ENCODE measurements at places on chromosomes 1 and 21.

DNA sequence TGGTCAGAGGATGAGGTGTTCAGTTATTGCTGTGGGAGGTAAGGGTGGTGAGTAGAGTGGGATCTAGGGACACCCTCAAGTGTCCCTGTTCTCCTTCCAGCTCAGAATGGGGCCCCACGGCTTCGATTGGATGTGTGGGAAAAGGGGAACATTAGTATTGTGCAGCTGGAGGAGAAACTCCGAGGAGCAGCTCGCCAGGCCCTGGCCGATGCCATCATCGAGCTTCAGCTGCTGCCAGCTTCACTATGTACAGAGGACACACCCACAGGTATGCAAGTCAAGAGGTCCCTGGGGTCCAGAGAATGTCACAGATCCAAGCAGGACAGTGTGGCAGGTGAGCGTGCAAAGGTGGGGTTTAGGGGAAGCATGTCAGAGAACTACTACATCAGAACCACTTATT is 13.9 kb downstream of the HYI start:
- no peak for DNase-seq

GRCh38 chr1:3207217-3207848 is 138.3 kb downstream of the PRDM16 start:
- no peak for DNase-seq

- no peak for DNase-seq
Measured at GRCh38 chr1:210076620-210077019, 138.6 kb downstream of the SYT14 start.

- no peak for DNase-seq
Measured at GRCh38 chr1:223765719-223766340, 53.5 kb downstream of the CAPN2 start.

GRCh38 chr21:14010729-14011128 is 200.0 kb downstream of the LIPI start:
- no peak for DNase-seq

DNA sequence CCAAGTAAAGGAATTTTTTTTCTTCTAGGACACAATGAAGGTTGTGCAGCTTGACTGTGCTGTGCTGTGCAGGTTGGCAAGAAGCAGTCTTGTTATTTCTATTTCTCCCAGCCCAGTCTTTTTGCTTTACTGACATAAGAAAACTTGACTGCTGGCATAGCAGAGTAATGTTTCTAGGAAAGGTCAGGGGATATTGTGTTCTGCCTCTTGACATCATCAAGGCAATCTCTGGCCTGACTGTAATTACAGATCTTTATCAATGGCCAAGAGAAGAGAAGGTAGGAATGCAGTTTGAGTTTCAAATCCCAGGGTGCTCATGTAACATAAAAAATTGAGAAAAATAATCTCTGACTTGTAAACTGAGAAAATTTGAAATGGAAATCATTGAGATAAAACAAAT is 226.3 kb upstream of the ADGRL4 start:
- no peak for DNase-seq

- no peak for DNase-seq
Measured at GRCh38 chr1:30885570-30886522, 22.7 kb downstream of the SDC3 start.

DNA sequence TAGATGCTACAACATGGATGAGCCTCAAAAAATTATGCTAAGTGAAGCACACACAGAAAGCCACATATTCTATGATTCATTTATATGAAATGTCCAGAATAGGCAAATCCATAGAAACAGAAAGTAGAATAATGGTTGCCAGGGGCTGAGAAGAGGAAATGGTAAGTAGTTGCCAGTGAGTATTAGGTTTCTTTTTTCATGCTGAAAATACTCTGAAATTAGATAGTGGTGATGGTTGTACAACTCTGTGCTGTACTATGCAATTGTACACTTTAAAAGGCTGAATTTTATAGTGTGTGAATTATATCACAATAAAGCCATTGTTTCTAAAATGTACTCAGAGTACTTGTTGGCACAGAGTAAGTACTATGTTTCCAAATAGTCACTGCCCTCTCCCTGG is 15.5 kb upstream of the GFI1 start:
- no peak for DNase-seq

DNA sequence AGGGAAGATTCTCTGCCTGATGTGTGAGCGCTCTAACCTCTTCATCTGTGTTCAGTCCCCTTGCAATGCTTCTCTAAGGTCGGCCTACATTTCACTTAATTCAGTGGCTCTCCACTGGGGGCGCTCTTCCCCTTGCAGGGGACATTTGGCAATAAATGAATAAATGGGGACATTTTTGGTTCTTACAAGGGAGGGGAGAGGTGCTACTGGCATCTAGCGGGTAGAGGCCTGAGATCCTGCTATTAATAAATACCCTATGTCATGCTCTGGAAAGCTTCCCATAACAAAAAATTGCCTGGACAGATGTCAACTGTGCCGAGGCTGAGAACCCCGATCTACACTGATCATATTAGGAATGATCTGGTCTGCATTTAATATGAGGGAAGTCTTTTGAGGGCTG is 25.9 kb upstream of the DNAJC11 start:
- DNase-seq, result no peak

GRCh38 chr1:165052431-165052830 is 304.1 kb downstream of the LMX1A start:
- DNase-seq, result no peak

- DNase-seq, result no peak
Measured at GRCh38 chr1:238961790-238962189, 424.6 kb upstream of the CHRM3 start.

DNA sequence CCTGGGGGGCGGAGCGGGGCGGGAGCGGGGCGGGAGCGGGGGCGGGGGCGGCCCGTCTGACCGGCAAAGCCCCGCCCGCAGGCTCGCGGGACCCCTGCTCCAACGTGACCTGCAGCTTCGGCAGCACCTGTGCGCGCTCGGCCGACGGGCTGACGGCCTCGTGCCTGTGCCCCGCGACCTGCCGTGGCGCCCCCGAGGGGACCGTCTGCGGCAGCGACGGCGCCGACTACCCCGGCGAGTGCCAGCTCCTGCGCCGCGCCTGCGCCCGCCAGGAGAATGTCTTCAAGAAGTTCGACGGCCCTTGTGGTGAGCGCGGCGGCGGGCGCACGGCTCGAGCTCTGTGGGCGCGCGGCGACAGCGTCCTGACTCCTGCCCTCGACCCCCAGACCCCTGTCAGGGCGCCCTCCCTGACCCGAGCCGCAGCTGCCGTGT is 21.2 kb downstream of the AGRN start:
- DNase-seq, result no peak

DNA sequence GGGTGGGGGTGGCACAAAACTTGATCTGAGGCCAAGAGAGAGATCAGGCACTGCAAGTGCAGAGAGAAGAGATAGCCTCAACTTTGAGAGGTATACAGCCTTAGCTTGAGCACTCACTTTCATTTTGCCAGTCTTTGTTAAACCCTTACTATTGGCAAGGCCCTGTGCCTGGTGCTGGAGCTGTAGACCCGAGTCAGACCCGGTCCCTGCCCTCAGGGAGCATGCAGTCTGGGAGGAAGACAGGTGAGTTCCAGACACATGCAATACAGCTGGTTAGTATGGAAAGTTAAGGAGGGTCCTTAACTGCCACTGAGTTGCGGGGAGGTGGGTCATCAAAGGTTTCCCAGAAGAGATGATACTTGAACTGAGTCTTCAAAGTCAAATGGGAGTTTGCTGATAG is 31.7 kb downstream of the RAB3B start:
- DNase-seq, result no peak

DNA sequence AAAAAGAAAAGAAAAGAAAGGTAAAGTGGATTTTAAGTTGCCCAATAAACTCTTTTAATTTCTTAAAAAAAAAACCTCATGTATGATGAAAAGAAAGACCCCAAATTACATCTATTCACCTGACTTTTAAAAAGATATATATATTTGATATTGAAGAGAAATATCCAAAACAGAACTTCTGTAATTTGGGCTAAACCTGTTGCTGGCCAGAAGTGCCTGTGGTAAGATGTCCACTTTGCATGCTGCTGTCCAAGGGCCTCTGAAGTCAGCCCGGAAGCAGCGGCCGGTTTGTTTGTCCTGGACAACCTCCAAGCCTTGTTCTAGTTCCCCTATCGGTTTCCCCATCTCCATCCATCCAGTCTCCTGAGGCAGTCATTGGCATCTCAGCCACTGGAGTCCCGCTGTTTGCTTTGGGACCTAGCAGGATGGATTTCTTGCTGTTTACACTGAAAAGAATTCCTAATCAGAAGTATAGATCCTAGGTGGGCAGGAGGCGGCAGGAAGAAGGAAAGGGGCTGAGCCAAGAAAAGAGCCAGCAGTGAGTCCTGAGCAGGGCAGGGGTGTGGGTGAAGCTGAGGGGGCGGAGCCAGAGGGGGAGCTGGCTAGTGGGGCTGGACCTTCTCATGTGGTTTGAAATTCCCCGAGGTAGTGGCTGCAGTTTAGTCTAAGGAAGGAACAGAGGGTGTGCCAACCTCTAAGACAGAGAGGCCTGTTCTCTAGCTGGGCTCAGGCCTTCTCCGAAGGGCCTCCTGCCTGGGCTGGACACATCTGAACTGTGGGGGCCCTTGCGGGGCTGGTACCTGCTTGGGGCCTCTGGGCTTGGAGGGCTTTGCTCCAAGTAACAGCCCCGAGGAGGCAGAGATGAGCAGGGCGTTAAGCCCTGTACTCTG is 3.3 kb downstream of the NCMAP start:
- DNase-seq, result peak; percentile 23

GRCh38 chr1:179951383-179952144 is 3.0 kb upstream of the CEP350 start:
- DNase-seq, result no peak

DNA sequence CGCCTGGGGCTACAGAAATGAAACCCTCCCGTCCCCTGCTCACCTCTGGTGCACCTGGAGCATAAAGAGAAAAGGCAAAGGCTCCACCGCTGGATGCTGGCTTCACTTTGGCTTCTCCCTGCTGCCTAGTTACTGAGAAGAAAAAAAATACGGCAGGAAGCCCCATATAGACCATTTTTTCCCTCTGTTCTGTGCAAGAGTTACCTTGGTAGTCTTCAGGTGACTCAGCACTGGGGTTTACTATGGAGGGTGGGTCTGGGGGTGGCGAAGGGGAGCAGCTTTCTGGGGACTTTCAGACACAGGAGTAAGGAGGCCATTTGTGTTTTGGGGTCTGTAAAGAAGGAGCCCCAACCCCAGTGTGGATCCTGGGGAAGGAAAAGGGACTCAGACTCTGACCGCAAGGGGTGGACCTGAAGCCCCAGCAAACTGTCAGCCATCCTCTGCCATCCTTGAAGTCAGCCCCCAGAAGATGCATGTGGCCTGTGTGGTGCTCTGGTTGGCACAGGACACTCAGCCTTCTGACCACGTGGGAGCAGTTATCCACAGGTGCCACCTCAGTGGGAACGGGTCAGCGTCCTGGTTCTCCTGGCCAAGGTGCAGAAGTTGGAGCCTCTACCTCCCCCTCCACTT is 25.9 kb upstream of the EPS8L3 start:
- no peak for DNase-seq

GRCh38 chr1:205066141-205066818 is 18.0 kb downstream of the TMEM81 start:
- DNase-seq, result no peak

GRCh38 chr1:44059664-44060355 is 28.5 kb upstream of the SLC6A9 start:
- no peak for DNase-seq

DNA sequence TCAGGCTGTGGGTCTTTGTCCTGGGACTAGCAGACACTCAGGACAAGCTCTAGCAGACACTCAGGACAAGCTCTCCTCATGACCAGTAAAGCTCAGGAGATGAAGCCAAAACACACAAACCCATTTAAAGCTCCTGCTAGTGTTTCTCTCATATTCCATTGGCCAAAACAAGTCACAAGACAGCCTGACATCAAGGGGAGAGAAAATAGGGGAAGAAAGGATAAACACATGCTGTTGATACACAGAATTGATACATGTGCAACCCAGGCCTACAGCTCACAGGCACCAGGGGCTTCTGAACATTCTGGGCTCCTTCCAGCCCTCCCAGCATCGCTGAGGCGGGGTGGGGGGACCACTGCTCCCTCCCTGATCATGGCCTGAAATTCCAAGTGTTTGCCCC is 35.3 kb downstream of the ATF3 start:
- no peak for DNase-seq

DNA sequence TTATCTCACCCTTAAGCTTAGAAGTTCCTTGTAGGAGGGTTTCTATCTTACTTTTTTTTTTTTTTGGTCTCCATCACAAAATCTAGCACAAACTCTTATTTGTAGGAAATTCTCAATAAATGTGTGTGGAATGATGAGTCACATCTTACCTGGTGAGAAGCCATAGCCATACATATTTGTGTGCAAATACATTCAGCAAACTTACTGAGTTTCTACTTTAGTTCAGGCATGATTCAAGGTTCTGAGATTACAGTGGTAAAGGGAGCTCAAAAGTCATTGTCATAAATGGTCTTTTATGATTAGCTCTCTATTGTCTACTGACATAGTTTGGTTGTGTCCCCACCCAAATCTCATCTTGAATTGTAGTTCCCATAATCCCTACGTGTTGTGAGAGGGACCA is 193.1 kb upstream of the UBE2U start:
- DNase-seq, result no peak

- DNase-seq, result peak; percentile 91
Measured at GRCh38 chr1:98086796-98087441, 166.1 kb upstream of the DPYD start.

DNA sequence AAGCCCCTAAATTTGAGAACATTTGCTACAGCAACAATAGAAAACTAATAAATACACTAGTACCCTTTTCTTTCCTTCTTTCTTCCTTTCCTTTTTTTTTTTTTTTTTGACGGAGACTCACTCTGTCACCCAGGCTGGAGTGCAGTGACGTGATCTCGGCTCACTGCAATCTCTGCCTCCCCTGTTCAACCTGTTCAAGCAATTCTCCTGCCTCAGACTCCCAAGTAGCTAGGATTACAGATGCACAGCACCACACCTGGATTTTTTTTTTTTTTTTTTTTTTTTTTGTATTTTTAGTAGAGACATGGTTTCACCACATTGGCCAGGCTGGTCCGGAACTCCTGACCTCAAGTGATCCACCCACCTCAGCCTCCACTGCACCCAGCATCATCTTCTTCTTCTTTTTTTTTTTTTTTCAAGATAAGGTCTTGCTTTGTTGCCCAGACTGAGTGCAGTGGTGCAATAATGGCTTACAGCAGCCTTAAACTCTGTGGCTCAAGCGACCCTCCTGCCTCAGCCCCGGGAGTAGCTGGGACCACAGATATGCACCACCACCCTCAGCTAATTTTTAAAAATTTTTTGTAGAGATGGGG is 19.6 kb upstream of the CBR3 start:
- DNase-seq, result no peak

- no peak for DNase-seq
Measured at GRCh38 chr1:203325026-203325417, 19.7 kb downstream of the BTG2 start.

- DNase-seq, result no peak
Measured at GRCh38 chr1:156809711-156810366, 6.8 kb downstream of the SH2D2A start.

GRCh38 chr1:208107425-208108212 is 136.6 kb downstream of the PLXNA2 start:
- DNase-seq, result peak; percentile 45

GRCh38 chr1:2258122-2258681 is 30.1 kb downstream of the SKI start:
- DNase-seq, result no peak

DNA sequence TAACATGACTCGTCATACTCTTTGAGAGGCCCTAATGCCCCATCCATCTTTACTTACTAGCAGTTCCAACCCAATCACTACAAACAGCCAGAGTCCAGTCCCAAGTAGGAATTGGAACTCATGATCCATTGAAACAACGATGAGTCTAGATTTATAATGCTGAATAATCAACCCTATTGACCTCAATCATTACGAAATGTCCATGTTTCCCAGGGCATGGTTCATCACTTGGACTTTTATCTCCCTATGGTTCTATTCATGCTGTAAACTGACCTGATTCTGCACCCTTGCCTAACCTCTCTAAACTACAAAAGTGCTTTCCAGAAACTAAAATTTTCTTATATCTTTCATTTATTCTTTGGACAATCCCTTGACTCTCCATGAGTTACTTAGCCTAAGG is 840.0 kb upstream of the B3GALT2 start:
- no peak for DNase-seq
